ENCODE measurements at places on chromosomes 2 and 18. TPM values are rescaled to one million over a fixed set of nuclear protein-coding genes. Genes with fewer than 3 reads are reported as not detected.

GRCh38 chr18:35247412-35248249, 6.8 kb downstream of the ZNF397 start:
- ATAC-seq = no peak

- no peak for ATAC-seq
Measured at GRCh38 chr2:113203217-113203530, 29.4 kb downstream of the PSD4 start.

- no peak for ATAC-seq
Measured at GRCh38 chr2:126889496-126890135, 9.1 kb upstream of the TEX51 start.

DNA sequence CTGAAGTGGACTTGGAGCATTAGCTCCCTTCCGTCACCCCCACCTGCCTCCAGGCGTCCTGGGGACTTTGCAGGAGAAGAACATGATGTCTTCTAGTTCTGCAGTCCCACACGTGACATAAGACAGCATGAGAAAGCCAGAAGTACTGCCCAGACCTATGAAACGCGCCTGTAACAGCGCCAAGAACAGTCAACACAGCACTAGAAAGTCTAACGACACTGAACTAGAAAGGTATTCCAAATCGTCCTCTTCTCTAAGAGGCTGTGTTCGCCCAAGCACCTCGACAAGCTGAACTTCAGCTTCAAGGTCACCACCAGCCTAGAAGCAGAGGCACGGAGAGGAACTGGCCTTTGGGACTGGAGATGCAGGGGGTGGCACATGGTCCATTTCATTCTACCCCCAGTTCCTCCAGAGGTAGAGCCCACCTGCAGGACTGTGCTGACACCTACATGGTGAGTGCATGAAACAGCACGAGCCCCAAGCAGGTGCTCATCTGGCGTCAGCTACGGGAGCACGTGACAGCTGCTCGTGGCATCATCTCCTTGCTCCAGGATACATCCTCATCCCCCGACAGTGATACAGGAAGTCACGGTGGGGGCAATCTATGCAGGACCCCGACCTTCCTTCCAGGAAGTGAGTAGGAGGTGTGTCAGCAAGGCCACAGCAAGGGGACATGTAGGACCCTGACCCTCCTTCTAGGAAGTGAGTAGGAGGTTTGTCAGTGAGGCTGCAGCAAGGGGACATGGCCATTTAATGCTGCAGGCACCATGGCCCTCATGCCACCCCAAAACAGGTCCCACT, 3.7 kb downstream of the HDAC4 start:
- no peak for ATAC-seq

GRCh38 chr2:71614976-71615766, 161.8 kb downstream of the DYSF start:
- peak; percentile 34 for ATAC-seq

GRCh38 chr2:202423139-202423538, 47.0 kb downstream of the BMPR2 start:
- no peak for ATAC-seq

- no peak for ATAC-seq
Measured at GRCh38 chr18:27649621-27650020, 464.5 kb upstream of the CHST9 start.

DNA sequence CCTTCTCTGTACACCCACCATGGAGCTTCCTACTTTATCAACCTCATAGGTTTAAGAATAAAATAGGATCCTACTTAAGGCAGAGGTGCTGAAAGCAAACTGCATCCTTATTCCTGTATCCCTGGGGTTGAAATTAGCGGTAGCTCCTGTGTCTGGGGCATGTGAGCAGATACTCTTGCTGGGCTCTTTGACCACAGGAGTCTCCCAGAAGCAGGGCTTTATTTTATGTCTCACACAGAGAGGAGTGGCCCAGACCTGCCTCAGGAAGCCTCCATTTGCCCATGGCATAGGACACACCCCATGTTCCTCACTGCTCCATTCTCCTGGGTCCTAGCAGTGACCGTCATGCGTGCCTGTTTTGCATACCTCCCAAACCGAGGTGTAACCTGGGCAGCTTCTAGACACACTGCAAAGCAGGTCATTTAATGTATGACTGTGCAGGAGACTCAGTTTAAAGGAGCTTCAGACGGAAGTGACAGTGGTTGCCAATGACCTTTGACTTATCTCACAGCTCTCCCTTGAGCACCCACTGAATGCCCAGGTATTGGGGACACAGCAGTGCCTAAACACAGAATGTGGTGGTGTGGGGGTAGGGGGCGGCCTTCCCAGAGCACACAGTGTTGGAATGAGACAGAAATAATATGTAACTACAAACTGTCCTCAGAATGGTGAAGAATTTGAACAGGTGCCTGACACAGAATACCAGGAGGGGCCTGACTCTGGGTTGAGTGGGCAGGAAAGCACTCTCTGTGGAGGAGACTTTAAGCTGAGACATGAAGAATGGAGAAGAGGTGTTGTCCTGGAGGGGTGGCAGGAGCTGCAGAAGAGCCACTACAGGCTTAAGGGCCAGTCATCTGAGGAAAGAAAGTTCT, 3.7 kb downstream of the TMEM37 start:
- peak; percentile 88 for ATAC-seq

GRCh38 chr2:28868611-28869010, 1.5 kb downstream of the TRMT61B start:
- no peak for ATAC-seq

DNA sequence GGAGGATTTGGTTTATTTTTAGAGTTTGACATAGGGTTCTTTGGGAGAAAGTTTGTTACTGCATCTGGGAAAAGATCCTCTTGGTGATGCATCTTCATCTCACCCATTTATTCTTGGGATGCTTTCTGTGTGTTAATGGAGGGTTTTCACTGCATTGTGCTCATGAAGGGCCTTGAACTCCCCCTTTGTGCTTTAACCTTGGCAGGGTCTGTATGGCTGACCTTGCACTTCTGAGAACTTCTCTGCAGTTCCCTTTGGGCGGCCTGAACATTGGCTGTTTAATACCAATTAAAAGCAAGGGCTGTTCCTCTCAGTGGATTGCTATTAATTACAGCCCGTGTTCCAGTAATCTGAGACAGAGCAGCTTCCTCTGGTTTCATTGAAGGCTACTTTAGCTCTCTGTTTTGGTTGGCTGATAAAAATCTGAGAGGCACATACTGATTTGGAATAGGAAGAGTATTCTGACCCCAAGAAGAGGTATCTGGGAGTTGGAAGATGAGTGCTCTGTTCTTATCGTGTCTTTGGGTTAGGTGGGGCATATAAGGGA, 37.5 kb downstream of the FMNL2 start:
- ATAC-seq = no peak

DNA sequence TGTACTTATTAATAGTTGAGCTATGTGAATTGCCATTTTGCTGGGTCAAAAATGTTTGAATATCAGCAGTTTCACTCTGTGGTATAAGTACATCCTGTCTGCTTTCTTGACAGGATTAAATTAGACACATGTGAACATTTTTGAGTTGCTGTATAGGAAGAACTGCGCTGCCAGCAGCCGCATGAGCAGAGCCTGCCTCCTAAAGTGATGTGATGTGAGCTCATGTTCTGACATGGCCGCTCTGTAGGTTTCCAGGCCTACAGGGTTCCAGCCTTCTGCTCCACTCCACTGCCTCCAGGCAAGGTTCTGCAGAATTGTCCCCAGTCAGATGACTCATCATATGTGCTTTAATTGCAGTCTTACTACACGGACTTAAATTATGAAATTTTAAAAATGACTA, 119.7 kb upstream of the NFATC1 start:
- peak; percentile 72 for ATAC-seq

- ATAC-seq = no peak
Measured at GRCh38 chr2:109178968-109179367, 50.0 kb downstream of the SH3RF3 start.

DNA sequence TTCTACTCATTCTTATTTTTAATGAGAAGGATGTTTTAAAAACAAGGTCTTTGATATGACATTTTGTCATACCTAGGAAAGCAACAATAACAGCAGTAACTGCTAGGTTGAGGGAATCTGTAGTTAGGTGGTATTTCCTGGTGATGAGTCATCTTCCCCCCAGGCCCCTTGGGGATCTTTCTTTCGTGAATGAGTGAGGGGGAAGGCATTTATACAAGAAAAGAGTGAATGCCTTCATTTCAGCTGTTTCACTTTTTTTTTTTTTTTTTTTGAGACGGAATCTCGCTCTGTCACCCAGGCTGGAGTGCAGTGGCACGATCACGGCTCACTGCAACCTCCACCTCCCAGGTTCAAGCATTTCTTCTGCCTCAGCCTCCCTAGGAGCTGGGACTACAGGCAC, 108.6 kb downstream of the MAP4K4 start:
- ATAC-seq = no peak

DNA sequence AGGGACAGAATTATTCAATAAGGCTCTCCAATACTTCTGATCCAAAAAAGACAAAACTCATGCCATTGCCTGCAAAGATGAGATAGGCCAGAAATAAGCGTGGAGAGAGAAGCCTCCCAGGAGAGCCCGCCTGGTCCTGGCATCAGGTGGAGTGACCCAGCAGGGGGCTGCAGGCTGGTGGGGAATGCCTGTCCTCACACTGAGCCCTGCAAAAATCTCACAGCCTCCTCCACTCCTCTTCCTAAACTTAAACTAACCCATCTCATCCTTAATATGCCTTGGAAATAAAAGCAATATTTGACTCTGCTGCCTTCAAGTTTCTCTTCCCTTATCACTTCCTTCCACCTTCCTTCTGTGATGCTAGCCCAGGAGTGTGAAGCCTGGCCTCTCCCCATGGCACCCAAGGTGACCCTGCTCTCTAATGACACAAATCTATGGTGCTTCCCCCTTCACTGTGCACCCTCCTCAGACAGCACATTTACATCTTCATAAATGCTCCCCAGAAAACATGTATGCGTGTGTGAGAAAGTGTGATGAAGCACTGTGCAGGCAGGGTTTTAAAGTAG, 218.4 kb downstream of the ANAPC1 start:
- no peak for ATAC-seq

- ATAC-seq = no peak
Measured at GRCh38 chr2:12060886-12061285, 314.5 kb downstream of the LPIN1 start.

DNA sequence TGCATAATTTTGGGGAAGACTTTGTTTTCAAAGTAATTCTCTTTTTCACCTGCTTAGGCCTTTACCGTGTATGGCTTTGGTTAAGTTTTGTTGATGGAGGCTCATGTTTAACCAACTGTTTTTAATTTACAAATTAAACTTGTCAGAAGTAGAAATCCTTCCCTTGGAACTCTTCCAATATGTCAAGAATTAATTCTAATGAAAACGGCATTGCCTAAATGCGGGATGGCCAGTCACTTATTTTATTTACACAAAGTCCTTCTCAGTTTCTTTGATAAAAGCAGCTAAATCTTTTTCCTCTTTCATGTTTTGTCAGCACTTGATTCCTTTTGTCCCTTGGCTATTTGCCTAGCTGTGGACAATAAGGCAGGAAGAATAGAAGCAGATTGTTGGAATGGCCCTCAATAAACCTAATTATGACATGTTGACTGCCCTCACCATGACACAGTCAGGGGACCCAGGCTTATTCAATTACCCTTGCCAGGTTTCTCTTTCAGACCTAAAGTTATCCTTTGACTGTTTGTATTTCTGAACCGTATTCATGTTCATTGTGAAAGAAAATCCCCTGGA, 26.3 kb downstream of the PAX3 start:
- ATAC-seq = no peak

The COL4A4 gene
- total RNA-seq = 0.24 TPM

The ANKRD12 gene
- total RNA-seq = 30.8 TPM

The TRIM54 gene
- 0.16 TPM for total RNA-seq

The CFAP65 gene
- not detected for total RNA-seq

The DRC1 gene
- total RNA-seq = not detected

The RAB6C gene
- total RNA-seq = not detected

The TPO gene
- 1.2 TPM for total RNA-seq

The C2orf78 gene
- not detected for total RNA-seq

The EFHD1 gene
- 1.1 TPM for total RNA-seq

The ATP6V1B1 gene
- 2.4 TPM for total RNA-seq
